ENCODE measurements at places on chromosomes 11 and 22.
A peak's percentile ranks its signal among the peaks of the same experiment; 100 is the strongest.

- no peak for DNase-seq
Measured at GRCh38 chr22:25763239-25763777, 21.3 kb downstream of the MYO18B start.

- DNase-seq = no peak
Measured at GRCh38 chr11:36777311-36777710, 179.3 kb upstream of the RAG2 start.

DNA sequence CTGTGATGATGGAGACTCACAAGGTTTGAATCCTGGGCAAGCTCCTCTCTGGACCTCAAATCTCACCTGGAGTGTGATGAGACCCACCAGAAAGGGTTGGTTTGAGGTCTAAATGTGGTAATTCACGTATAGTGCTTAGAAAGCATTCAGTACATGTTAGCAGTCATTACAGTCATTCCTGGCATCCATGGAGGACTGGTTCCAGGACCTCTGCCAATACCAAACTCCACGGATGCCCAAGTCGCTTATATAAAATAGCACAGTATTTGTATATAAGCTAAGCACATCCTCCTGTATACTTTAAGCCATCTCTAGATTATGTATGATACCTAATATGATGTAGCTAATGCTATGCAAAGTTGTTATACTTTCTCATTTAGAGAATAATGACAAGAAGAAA lies 67.6 kb upstream of the CYP2D6 start:
- DNase-seq = no peak

DNA sequence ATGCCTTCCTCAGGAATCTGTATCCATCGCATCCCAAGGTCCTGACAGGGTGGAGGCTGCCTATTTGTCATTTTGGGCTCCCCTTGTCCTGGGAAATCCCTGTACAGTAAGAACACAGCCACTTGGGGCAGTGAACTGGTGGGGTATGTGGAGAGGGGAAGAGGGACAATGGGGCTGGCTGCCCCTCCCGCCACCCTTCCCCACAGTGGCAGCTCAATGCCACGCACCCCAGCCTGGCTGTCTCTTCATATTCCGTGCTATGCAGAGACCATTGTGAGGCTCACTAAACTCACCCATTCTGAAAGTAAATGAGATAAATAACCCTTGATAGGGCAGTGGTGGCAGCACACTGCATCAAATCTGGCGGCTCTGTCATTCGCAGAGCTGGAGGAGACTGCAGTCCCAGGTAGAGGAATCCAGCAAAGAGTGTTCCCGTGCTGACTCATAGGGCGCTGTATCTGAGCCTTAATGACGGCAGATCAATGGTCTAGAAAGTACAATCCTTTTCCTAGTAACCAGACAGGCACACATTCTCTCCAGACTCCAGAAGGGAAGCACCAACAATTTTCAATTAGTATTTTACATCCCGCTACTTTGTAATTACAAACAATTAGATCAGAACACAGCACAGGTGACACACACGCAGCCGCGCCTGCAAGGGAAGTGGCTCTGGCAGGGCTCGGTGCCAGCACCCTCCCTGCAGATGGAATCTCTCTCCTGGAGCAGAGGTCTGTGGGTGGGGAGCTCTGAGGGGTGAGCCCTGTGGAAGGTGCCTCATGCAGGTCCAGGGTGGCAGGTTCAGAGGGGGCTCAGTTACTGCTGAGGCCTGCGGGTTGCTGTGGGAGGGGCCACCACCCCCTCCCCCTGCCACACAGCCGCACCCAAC lies 167.9 kb upstream of the B3GAT1 start:
- DNase-seq = no peak

DNA sequence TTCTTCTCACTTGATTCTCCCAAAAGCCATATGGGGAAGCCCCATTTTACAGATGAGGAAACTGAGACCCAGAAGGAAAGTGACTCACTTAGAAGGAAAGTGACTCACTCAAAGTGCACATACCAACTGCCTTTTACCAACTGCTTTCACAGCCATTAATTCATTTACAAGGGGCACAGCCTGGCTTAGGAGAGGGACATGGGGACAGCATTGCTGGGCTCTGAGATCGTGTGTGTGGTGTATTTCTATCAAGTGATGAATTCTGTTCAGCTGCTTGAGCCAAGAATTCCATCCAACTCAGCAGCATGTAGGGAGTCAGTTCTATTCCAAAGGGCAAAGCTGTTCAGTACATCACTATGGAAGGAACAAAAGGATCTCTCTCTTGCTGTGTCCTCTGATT lies 23.5 kb upstream of the PAK1 start:
- no peak for DNase-seq

DNA sequence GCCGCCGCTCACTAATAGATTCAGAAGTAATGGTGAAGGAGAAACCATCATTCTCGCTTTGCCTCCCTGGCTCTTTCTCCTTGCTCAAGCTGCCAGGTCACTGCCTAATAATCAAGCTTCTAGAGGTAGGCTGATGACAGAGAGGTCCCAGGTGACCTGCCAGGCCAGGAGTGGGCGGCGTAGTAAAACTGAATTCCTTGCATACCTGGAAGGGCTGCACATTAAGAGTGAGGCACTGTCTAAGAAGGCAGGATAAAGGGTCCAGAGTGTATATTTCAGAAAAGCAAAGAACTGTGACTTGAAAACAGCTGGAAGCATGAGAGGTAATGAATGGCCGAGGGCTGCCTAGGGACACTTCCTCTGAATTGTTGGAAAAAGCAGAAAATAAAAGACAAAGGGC lies 4.1 kb downstream of the SYT13 start:
- DNase-seq = no peak

DNA sequence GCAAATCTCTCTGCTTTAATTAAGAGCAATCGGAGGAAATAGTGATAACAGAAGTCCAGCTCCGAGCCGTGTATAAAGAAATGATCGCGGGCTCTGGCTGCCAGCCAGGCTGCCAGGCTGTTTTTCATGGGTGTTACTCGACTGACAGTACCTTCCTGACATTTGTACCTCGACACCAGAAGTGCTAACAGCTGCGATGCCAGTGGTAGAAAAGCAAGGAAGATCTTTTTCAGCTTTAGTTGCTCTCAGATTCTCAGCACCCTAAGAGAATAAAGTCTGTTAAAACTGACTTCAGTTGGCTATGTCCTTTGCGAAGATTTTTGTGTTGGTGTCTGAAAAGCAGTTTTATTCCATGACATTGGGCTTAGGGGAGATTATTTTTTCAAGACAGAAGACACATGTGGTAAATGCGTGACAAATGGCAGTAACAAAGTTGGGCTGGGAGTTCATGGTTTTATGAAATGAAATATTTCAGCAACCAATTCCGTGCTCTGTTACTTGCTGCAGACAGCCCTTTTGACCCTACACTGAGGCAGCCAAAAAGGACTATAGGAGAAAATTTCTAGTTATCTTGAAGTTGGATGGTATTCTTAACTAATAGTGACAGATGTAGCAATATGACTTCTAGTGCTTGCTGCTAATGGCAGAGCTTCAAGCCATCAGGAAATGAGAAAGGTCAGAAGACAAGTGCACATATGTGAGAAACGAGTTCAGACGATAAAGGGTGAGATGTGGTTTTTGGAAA lies 296.2 kb downstream of the CNTN5 start:
- DNase-seq = no peak

DNA sequence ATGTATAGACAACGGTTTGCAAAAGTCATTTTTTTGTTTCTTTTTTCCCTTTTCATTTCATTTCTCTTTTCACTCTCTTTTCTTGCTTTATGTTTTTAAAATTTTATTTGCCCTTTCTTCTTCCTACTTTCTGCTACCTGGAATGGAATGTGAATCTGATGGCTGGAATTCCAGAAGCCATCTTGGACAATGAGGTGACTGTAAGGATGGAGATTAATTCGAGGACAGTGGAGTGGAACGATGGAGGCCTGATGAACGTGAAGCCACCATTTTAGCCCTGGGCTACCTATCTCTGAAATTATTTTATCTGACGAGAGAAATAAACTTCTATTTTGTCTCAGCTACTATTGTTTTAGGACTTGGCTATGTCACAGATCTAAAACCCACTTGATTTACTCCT lies 2.8 kb upstream of the POLA2 start:
- no peak for DNase-seq

DNA sequence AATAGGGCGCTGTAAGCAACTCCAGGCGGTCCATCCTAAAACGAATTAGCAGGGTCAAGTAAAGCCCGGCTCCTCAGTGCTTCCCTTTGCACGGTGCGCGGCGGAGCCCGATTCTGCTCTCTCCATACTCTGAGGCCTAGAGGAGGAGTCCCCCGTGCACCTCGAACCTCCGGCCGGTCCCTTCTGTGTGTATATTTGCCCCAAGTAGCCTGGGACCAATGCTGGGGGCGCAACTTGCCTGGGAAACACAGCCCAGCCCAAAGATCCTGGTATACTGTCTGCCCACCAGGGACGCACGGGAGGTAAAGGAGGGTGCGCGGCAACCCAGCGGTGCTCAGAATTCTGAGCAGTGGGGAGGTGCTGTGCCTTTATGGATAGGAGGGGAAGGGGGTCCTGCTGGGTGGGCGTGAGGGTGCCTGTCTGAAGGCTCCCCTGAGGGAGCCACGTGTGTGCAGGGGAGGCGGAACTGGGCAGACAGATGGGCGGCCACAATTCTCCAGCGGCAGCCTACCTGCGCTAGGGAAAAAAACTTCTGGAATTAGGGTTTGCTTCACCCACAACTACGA lies 4.8 kb upstream of the TBX1 start:
- DNase-seq = no peak

DNA sequence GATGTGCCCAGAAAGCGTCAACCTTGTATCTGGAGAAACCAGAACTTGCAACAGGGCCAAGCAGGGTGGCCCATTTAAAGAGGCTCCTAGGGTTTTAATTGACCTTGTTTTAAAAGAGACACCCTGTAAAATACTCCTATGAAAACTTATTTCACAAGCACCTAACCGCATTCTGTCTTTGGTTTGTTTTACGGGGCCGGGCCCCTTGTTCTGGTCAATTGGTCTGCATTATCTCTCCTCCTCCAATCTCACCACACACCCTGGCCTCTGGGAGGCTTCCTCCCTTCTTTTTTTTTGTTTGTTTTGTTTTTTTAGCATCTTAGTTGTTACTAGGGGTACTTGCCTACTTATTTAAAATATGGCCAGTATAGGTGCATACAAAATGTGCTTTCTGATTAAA lies 4.7 kb downstream of the EHF start:
- no peak for DNase-seq

DNA sequence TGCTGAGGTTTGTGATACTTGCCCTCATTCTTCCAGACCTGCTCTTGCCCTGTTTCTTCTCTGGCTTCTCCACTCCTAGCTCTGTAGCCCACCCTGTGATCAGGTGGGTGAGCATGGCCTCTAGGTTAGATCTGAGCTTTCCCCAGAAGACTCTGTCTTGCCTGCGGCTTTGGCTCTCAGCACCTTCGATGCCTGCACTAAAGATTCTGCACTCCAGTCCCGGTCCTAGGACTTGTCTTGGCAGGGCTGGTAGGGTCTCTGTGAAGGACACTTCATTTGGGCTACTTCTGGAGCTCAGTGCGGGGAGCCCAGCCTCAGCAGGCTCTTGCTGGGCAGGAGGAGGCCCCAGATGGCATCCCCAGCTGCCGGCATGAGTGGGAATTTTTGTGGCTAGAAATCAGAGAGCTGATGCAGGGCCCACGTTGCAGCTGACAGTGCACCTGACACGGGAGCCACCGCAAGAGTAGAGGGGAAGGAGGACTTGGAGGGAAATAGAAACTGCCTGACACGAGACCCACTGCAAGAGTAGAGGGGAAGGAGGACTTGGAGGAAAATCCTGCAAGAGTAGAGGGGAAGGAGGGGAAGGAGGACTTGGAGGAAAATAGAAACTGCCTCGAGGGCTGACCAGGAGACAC lies 226.9 kb upstream of the B3GAT1 start:
- DNase-seq = no peak

- no peak for DNase-seq
Measured at GRCh38 chr11:124746621-124747243, 5.3 kb downstream of the VSIG2 start.

DNA sequence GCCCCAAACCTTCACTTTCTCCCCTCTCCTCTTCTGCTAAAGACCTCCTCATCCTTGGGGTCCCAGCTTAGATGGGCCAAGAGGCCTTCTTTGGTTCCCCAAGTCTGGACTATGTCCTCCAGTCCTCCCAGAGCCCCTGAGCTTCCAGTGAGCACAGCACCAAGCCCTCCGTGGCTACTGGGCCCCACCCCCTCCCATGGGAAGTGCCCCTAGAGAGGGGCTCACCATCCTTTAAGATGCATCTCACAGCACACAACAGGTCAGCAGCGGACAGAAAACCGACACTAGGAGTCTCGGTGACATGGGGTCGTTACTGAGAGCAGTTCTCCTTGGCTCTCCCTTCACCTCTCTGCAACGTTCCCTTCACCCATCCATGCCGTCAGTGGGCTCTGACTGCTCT lies 2.7 kb downstream of the LRRC32 start:
- no peak for DNase-seq

GRCh38 chr11:110022548-110022947 lies 70.6 kb upstream of the ZC3H12C start:
- DNase-seq = no peak

DNA sequence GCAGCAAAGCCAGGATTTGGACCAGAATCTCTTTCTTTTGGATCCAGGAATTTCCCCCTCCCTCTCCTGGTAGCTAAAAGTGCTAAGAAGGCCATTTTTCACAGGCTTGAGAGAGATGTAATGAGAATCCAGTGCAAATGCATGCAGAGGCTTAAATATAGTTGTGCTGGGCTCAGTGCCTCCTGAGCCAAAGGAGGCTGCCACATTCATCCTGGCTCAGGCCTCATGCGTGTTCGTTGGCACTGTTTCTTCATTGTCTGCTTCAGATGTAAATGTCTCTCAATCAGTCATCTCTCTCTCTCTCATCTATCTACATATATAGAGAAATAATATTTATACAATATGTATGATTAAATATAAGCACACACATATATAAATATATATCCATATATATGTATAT lies 83.6 kb downstream of the INSC start:
- DNase-seq = no peak

GRCh38 chr11:33936725-33937604 lies 45.1 kb upstream of the LMO2 start:
- DNase-seq = peak; percentile 64

DNA sequence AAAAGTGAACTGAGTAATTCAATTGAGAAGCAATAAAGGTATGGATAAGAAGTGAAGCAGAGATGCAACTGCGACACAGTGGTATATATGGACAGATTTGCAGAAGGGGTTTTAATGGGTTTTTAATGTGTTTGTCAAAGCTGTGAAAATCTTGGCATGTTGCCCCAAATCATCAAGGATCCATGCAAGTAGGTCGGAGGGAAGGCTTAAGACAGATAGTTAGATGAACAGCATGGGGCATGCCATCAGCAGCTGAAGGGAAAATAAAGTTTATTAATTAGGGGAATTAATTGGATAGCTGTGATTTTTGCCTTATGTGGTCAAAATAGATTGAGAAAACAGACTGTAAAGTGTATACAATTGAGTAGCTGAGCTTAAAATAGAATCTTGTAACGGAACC lies 840.1 kb downstream of the JRKL start:
- DNase-seq = no peak

DNA sequence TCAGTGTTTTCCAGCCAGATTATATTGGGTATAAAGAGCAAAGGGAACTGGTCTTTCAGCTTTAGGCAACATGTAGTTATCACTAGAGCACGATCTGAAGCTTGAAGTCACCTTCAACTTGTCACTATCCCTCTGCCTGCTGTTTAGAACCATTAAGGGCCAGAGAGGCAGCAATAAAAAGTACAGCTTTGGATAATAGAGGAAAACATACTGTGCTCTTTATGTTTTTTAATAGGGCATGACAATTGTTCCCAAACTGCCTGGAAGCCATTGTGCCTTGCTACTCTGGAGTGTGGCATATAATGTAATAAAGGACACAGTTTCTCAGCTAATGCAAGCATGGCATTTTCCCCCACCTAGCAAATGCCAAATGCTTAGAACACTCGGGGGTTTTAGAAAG lies 1912.0 kb upstream of the RAG2 start:
- no peak for DNase-seq

- no peak for DNase-seq
Measured at GRCh38 chr11:129881570-129882170, 13.7 kb downstream of the NFRKB start.

Measured in thoracic aorta (tissue), 2 donors.